ENCODE measurements at places on chromosomes 11 and 22.
A peak's percentile ranks its signal among the peaks of the same experiment; 100 is the strongest.

DNA sequence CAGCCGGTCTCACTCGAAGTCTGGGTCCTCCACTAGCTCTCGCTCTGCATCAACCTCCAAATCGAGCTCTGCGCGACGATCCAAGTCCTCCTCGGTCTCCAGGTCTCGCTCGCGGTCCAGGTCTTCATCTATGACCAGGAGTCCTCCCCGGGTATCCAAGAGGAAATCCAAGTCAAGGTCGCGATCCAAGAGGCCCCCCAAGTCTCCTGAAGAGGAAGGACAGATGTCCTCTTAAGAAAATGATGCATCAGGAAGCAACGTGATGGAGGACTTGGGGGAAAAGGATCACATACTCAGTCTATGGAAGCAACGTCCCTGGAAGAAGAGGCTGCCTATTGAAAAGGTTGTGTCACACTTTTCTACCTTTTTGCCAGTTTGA is 1.1 kb downstream of the SRSF8 start:
- DNase-seq = no peak

DNA sequence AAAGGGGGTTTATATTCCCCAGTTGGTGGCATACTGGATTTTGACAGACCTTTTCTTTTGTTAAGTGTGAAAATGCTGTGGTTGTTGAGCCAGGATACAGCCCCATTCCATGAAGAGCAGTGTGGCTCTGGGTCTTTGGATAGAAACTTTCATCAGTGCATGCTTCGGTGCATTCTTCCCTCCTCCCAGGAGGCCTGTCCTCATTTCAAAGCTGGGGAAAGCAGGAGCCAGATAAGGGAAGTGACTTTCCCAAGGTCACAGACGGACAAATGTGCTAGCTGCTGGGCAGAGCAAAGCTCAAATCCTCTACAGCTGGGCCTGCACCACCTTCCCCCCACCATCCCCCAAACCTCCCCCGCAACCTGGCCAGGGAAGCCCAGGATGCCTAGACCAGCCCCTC is 184.5 kb upstream of the NTM start:
- no peak for DNase-seq

- DNase-seq = no peak
Measured at GRCh38 chr11:105152560-105152959, 13.0 kb upstream of the CARD18 start.

DNA sequence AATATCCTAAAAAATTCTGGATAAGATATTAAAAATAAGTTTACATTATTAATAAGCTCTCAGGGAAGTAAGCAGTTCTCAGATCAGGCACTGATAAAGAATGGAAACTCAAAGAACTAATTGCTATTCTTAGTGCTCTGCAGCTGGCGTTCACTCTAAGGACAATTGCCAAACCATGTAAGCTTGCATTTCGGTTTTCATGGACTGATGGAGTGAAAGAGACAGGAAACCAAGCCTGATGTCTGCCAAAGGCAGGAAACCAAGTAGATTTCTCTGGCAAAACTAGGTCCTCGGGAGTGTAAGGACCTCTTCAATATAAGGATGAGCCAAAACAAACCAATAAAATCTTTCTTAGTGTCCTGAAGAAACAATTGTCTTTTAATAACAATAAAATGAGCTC is 355.2 kb downstream of the RAB38 start:
- no peak for DNase-seq

DNA sequence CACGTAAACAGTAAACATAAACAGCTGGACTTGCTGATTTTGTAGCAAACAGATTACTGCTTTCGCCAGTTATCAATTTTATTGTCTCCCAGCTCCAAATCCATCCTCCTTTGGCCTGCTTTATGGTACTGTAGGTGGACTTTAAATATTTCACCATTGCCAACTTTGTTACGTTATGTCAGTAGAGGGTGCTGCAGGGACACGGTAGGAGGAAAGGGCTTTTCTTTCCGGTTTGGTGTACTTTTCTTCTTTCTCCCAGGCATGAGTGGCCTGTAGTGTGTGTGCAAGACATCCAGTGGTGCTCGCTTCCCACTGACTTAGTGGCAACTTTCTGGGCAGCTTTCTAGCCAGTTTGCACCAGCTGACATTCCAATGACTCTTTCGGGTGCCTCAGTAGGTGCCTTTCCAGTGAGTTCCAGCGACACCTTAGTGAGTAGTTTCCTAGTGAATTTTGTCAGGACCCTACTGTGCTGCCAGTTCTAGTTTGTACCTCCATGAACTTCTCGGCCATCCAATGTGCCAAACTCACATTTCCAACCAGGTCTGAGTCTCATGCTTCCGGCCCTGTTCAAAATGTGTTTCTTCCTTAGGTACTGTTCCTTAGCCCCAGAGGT is 267.6 kb upstream of the TENM4 start:
- DNase-seq = peak; percentile 95

DNA sequence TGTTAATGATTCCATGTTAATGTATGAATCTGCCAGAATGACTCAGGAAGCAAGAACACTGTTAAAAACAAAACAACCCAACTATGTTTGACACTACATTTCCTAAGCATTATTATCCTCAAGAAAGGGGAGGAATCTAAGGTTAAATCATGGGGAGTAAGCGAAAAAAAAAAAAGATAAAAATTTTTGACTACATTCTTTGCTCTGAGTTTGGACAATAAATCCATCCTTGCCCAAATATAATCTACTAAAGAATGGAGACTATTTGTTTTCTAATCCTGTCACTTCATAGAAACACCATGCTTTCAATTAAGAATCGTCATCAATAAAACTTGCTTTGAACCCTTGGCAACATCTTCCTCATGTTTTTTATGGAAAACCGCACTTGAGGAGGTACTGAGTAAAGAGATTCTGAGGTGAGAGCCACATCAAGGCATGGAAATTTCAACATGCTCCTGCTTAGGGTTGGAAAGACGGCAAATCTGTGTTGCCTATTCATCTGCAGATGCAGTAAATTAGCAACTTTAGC is 9.7 kb downstream of the MAML2 start:
- no peak for DNase-seq

GRCh38 chr11:107999759-108000455 is 8.8 kb upstream of the CUL5 start:
- peak; percentile 60 for DNase-seq

GRCh38 chr11:88310246-88310645 is 27.3 kb downstream of the CTSC start:
- DNase-seq = no peak

- no peak for DNase-seq
Measured at GRCh38 chr11:114215428-114215827, 80.8 kb upstream of the NNMT start.

DNA sequence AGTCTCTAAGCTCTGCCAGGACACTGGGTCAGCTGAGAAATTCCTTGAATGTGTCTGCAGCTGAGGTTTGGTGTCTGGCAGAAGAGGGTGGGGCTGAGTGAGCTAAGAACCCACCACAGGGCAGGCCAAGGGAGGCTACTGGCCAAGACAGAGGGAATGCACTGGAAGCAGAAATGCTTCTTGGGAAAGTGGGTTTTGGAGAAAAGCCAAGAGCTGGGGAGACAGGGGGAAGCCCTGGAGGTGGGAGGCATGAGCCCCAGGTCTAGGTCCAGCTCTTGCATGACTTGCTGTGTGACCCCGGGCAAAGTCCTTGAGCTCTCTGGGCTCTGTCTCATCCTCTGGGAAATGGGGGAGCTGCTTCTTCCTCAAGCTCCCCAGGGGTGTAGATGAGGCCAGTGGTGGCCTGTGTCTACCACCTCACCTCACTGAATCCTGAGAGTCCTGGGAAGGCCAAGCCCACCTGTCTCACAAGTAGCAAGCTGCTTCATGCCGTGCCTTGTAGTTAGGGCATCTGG is 2.3 kb downstream of the MMP11 start:
- no peak for DNase-seq

GRCh38 chr11:40215556-40215955 is 1243.9 kb downstream of the LRRC4C start:
- no peak for DNase-seq

DNA sequence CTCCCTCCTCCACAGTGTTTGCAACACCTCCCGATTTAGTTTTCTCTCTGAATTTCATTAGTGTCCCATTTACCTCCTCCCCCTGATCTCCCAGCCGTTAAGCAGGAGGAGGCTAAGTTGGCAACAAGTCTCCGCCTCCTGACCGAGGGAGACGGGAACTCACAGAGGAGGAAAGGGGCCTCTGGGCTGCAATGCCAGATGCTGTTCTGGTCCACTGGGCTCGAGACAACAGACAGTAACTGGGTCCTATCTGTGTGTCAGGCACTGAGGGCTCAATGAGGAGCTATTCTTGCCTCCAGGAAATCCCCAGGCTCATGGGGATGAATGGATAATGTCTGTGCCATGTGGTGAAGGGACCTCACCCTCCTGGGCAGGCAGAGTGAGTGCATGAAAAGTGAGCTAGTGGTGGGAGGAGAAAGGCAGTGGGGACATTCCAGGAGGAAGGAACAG is 228.1 kb downstream of the TENM4 start:
- peak; percentile 76 for DNase-seq

DNA sequence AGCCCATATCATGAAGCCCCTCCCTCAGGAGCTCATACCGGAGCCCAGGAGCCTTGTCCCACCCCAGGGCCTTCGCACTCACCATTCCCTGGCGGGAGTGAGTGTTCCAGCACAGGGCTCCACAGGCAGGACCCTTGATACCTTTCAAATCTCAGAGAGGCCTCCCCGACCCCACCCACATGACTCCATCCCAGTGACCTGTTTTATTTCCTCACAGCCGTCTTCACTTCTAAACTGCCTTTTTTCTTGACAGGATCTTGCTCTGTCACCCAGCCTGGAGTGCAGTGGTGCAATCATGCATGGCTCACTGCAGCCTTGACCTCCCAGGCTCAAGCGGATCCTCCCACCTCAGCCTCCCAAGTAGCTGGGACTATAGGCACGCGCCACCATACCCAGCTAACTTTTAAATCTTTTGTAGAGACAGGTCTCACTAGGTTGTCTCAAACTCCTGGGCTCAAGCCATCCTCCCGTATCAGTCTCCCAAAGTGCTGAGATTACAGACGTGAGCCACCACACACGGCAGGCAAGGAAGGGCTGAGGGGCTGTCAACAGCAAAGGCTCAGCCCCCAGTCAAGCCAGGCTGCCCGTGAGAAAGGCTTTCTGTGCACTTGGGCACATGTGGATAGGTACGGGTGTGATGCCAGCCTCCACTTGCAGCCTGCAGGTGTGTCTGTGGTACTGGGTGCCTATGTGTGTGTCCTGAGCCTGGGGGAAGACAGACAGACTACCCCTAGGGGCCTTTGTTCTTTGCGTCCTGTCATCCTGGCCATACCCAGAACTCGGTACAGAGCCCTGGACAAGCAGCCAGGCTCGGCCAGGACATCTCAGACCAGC is 9.3 kb downstream of the RPL3 start:
- DNase-seq = peak; percentile 43

DNA sequence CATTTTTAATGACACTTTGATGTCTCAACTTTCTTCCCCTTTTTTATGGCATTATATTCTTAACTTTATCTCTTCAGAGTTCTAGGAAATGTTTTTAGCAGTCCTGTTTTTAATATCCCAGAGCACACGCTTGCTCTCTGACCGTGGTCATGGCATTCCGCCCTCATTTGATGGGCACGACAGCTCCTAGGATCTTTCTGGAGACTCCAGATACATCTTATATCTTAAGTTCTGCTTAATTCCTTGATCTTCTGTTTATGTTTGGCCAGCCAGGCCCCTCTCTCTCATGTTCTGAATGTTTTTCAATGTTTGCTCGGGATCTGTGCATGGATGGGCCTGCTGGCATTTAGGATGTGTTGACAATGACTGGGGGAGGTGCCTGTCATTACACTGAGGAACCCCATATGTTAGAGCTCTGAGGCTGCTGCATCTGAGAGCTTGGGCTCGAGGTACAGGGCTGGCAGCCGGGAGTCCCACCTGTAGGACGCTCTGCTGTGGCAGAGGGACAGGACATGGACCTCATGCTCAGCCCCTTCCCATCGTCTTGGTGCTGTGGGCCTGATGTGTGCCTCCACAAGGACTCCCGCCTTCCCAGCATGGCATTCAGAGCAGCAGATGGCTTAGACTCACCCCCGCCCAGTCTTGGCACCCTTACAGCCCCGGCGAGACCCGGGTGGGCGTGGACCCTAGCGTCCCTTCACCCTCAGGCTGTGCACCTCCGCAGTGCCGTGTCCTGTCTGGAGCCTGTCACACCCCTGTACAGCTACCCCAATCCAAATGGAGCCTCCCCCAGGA is 75.0 kb downstream of the CDKN1C start:
- no peak for DNase-seq

Data from DMS53 (cell line).